Stimulated activated CD4-positive, alpha-beta T cell treated with anti-CD3 and anti-CD28 coated beads, TNF-alpha, amount 100 ng/mL, for 1 hour (primary cell): ENCODE measurements at places on chromosomes 2 and 18.

GRCh38 chr2:234950730-234951663 is 820 bp upstream of the SH3BP4 start:
- no peak for DNase-seq

- no peak for DNase-seq
Observed at GRCh38 chr2:203451011-203451410, 84.1 kb downstream of the RAPH1 start.

GRCh38 chr18:13573750-13574149 is 152.6 kb downstream of the FAM210A start:
- DNase-seq = no peak

GRCh38 chr18:63315131-63315662 is 4.4 kb downstream of the BCL2 start:
- no peak for DNase-seq

GRCh38 chr2:233228376-233228775 is 23.1 kb upstream of the ATG16L1 start:
- DNase-seq = no peak

GRCh38 chr2:232485348-232485756 is 2.3 kb downstream of the ECEL1 start:
- no peak for DNase-seq
